Natural killer cell treated with Interleukin-12 subunit alpha and Interleukin-12 subunit beta and Interleukin-15 and Interleukin-18, amount 100 ng/mL, for 72 hours (primary cell): ENCODE measurements at places on chromosomes 1 and 21. TPM values are rescaled to one million over a fixed set of nuclear protein-coding genes. Genes with fewer than 3 reads are reported as not detected.

- peak; percentile 52 for DNase-seq
- H3K4me1 ChIP-seq = peaks cover 24% of the 10 kb centered on the region
- H3K36me3 ChIP-seq = no peaks in the 10 kb centered on the region
These were observed 9.6 kb downstream of the TTLL10 start for GRCh38 chr1:1183221-1183747.

DNA sequence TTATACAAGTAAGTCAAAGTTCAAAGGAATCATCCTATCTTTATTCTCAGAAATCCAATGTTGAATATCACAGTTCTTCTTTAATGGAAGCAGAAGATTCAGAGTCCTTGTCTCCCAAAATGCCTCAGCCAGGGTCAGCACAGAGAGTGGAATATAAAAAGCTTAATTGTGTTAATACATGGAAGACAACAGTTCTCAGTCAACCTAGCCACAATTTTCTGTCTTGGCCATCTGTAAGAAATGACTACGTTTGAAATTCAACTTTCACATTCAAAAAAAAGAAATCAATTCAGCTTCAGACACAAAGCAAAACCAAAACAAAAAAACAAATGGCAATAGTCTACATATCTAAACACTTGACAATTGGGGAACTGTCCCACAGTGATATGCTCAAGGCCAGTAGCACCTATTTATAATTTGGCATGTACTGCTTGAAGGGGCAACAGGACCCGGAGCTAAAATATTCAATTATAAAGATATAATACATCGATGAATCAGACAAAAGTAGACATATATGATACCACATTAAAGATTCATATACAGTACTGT lies 27.3 kb upstream of the GLIS1 start:
- H3K4me1 ChIP-seq = peaks cover 27% of the 10 kb centered on the region
- no peaks in the 10 kb centered on the region for H3K27me3 ChIP-seq
- DNase-seq = no peak
- H3K36me3 ChIP-seq = peaks cover 7% of the 10 kb centered on the region
- H3K4me3 ChIP-seq = peak overlapping the region; percentile 83

GRCh38 chr1:155051777-155052398 lies 772 bp downstream of the ADAM15 start:
- peak overlapping the region; percentile 88 for H3K4me3 ChIP-seq
- no peak for DNase-seq
- no peaks in the 10 kb centered on the region for H3K36me3 ChIP-seq
- no peaks in the 10 kb centered on the region for H3K27me3 ChIP-seq
- peak overlapping the region; percentile 77 for H3K27ac ChIP-seq
- peaks cover 28% of the 10 kb centered on the region for H3K4me1 ChIP-seq

- H3K27ac ChIP-seq = no peak overlapping the region
- no peak overlapping the region for H3K4me3 ChIP-seq
- no peaks in the 10 kb centered on the region for H3K36me3 ChIP-seq
- no peaks in the 10 kb centered on the region for H3K4me1 ChIP-seq
- peaks cover 6% of the 10 kb centered on the region for H3K27me3 ChIP-seq
These were observed 121.0 kb downstream of the GLIS1 start for GRCh38 chr1:53617851-53618499.

DNA sequence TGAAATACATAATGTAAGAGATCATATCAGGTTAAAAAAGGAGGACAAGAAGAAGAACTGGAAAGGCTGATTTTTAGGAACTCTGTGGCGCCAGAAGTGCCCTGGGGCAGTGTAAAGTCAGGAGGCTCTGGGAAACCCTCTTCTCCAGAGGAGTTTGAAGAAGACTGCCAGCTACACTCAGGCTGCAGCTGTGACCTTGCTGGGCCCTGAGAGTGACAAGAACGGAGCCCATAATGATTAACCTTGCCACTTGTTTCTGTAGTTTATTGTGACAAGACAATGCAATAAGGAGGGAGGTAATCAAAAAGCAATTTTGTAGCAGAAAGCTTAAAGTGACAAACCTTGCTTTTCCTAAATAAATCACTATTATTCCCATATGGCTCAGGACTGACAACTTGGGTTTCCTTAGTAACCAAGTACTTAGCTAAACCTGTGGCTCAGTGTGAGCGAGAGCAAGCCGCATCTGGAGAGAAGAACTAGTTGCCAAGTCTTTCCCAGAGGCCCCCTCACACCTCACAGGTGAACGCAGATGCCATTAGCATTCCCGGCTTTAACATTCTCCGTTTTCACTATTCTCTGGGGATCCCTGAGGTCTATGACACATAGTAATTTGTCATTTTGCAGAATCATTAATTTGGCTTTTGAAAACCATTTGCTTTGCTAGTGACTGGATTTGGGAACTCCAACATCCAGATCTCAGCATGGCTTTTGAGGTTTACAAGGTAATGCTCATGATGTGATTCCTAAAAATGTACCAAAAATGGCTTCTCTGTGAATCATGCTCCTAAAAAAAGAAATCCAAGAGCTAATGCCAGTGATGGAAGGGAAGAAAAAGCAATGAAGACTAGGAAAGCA lies 115.9 kb downstream of the OMA1 start:
- no peak overlapping the region for H3K27ac ChIP-seq
- DNase-seq = no peak
- peaks cover 7% of the 10 kb centered on the region for H3K36me3 ChIP-seq
- H3K27me3 ChIP-seq = no peaks in the 10 kb centered on the region

DNA sequence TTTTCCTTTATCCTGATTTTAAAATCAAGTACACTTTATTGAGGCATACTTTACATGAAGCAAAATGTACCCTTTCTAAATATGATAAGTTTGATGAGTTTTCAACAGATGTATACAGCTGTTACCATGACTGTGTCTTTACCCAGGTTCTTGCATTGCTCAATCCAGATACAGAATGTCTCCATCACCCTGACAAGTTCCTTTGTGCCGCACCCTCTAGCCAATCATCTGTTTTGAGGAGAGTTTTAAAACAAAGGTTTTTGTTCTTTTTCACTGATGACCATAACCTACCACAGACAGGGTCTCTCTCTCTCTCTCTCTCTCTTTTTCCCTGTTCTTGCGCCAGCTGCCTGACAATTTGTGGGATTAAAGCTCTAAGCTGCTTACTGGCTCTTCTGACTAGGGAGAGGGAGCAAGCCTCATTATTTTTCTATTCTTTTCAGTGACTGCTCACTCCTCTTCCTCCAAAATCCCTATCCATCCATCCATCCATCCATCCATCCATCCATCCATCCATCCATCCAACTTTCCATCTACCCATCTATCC lies 1.2 kb upstream of the KCNE1 start:
- no peak for DNase-seq
- no peaks in the 10 kb centered on the region for H3K36me3 ChIP-seq
- H3K4me1 ChIP-seq = peaks cover 31% of the 10 kb centered on the region
- peaks cover 5% of the 10 kb centered on the region for H3K27me3 ChIP-seq
- peak overlapping the region; percentile 58 for H3K27ac ChIP-seq
- H3K4me3 ChIP-seq = peak overlapping the region; percentile 72

GRCh38 chr1:156728599-156729462 lies at the start of gene ISG20L2:
TSS of gene ISG20L2 (minus strand) at chr1:156728766. CDS start at chr1:156727652, 1,114 bp downstream.
- H3K4me1 ChIP-seq = peaks cover 15% of the 10 kb centered on the region
- peaks cover 18% of the 10 kb centered on the region for H3K36me3 ChIP-seq
- no peak within 1 kb of the TSS for H3K4me3 ChIP-seq
- no peaks in the 10 kb centered on the region for H3K27me3 ChIP-seq
- peak; percentile 98 for DNase-seq

DNA sequence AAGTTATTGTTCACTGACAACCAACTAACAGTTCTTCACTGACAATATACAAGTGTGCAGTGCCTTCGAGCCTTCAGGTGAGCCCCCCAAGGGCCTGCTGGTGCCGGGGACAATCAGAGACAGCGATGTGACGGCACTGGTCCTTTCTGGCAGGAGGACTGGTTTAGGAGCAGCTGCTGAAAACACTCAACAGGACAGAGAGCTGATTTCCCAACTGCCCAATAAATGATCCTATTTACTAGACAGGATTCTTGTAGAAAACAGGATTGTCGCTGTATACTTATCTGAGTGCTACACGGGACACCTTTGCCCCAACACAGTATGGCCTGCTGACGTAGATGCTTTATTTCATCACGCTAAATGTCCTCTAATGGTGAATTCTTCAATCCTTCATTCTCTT lies 65.4 kb downstream of the TP53BP2 start:
- H3K4me1 ChIP-seq = peaks cover 34% of the 10 kb centered on the region
- no peak for DNase-seq
- no peaks in the 10 kb centered on the region for H3K27me3 ChIP-seq
- peaks cover 28% of the 10 kb centered on the region for H3K36me3 ChIP-seq
- peak overlapping the region; percentile 45 for H3K27ac ChIP-seq

- no peak overlapping the region for H3K4me3 ChIP-seq
- peak overlapping the region; percentile 68 for H3K27ac ChIP-seq
- peaks cover 22% of the 10 kb centered on the region for H3K4me1 ChIP-seq
- H3K27me3 ChIP-seq = no peaks in the 10 kb centered on the region
- peaks cover 15% of the 10 kb centered on the region for H3K36me3 ChIP-seq
These were observed 9.5 kb downstream of the RER1 start for GRCh38 chr1:2400950-2401649.

DNA sequence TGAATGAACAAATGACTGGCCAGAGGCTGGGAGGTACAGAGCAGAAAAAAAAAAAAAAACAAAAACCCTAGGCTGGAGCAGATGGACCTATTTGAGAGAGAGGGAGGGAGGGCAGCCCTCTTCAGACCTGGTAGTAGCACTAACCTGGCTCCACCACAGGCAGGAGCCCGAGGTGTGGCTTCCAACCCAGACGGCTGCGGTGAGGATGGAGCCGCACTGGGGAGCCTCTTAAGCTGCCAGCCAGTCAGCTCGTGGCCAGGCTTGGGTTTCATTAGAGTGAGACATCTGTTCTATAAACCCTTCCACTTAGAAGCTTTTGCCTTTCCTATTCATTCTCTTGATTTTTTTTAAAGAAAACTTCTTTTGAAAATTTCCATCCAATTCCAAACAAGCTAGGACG lies 16.8 kb downstream of the LGR6 start:
- H3K4me3 ChIP-seq = no peak overlapping the region
- H3K27me3 ChIP-seq = peaks cover 16% of the 10 kb centered on the region
- DNase-seq = no peak
- H3K27ac ChIP-seq = no peak overlapping the region

DNA sequence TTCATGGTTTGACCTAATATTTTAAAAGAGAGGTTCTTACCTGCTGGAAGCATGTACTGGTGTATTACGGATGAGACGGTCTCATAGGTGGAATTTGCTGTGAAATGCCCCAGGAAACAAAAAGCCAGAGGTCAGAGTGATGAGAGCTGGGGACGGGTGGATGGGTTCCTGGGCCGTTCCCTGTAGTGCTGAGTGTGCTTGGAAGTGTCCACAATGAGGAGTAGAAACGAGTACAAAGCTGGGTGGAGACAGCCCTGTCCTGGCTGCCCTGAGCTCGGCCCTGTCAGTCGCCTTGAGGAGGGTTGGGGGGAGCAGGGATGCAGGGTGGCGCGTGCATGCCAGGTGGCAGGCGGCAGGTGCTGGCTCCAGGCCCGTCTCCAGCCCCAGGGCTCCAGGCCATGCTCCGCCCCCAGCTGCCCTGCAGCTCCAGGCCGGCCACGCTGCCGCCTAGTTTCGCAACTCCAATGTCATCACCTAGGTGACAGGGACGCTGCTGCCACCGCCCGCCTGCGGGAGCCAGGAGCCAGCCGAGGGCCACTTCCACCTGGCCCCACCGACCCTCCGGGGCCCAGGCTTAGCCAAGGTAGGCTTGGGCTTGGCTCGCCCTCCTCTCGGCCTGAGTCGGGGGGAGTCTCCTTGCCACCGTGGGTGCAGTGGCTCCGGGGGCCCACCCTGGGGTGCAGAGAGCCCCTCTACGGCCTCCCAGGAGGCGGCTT lies 16.4 kb downstream of the TP73 start:
- H3K36me3 ChIP-seq = no peaks in the 10 kb centered on the region
- H3K4me1 ChIP-seq = peaks cover 10% of the 10 kb centered on the region
- no peak overlapping the region for H3K4me3 ChIP-seq
- DNase-seq = no peak
- no peak overlapping the region for H3K27ac ChIP-seq

- H3K27ac ChIP-seq = peak overlapping the region; percentile 99
- no peaks in the 10 kb centered on the region for H3K27me3 ChIP-seq
- H3K4me1 ChIP-seq = peaks cover 58% of the 10 kb centered on the region
- peaks cover 27% of the 10 kb centered on the region for H3K36me3 ChIP-seq
- H3K4me3 ChIP-seq = peak overlapping the region; percentile 83
- peak; percentile 90 for DNase-seq
These were observed 7.2 kb downstream of the ZDHHC18 start for GRCh38 chr1:26833432-26834405.

DNA sequence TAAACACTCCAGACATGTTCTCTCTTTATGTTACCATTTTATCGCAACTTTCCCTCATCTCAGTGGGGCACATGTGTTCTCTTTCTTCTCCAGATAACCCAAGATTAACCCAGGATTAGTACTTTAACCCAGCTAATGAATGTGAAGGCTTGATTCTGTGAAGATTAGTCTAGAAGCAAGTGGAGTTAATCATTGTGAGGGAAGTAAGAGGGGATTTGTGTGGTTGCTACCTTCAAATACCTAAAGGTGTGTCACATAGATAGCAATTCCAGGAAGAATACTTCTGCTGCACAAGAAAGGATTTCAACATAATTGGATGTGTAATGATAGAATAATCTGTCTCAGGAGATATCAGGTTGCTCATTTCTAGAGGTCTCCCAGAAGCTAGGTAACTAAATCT lies 327.1 kb downstream of the PBX1 start:
- no peaks in the 10 kb centered on the region for H3K4me1 ChIP-seq
- DNase-seq = no peak
- no peaks in the 10 kb centered on the region for H3K36me3 ChIP-seq
- H3K27ac ChIP-seq = no peak overlapping the region
- H3K27me3 ChIP-seq = no peaks in the 10 kb centered on the region
- H3K4me3 ChIP-seq = no peak overlapping the region

DNA sequence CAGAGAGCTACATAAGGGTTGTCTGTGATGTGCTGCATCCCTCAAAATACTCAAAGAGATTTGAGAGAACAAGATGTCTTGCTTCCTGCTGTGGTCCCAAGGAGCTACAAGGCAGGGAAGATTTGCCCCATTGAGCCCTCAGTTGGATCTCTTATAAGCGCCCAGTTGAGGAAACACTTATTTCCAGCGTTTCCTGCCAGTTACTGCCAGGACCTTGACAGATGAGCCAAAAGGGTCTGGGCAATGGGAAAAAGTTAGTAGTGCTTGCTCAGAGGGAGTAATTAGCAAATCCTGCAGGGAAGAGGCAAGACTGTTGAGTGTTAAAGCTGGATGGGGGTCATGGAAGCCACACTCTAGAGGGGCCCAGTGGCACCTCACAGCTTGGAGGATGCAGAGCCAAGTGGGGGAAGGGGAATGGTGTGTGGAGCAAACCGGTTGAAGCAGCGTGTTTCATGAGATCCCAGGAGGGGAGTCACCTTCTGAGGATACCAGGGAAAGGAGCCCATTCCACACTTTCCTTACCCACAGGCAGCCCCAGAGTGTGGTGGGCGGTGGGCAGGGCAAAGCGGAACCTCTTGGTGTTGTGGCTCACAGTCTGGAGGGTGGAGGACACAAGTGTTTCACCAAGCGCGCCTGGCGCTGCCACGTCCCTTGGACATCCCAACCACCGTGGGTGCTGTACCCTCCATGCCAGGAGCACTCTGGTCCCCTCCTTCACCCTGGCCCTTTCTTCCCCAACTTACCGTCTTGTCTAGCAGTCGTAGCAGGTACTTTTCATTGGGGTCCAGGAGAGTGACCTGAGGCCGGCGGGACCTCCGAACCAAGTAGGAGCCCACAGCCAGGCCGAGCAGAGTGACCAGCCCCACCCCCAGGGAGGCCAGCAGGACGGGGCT lies 805 bp downstream of the CYB5R1 start:
- H3K27ac ChIP-seq = peak overlapping the region; percentile 32
- peak overlapping the region; percentile 89 for H3K4me3 ChIP-seq
- no peaks in the 10 kb centered on the region for H3K27me3 ChIP-seq
- DNase-seq = peak; percentile 63
- no peaks in the 10 kb centered on the region for H3K36me3 ChIP-seq

Gene DCAF8
- 115 TPM for total RNA-seq

Gene TMOD4
- total RNA-seq = 1.2 TPM

Gene OR2T33
- not detected for total RNA-seq

Gene TNFRSF8
- total RNA-seq = 77.3 TPM

Gene TNFSF18
- not detected for total RNA-seq

Gene CEP170
- 15.7 TPM for total RNA-seq

Gene AHCYL1
- total RNA-seq = 47.8 TPM

Gene FLG2
- total RNA-seq = not detected
